ENCODE measurements at places on chromosomes 7 and 10.

DNA sequence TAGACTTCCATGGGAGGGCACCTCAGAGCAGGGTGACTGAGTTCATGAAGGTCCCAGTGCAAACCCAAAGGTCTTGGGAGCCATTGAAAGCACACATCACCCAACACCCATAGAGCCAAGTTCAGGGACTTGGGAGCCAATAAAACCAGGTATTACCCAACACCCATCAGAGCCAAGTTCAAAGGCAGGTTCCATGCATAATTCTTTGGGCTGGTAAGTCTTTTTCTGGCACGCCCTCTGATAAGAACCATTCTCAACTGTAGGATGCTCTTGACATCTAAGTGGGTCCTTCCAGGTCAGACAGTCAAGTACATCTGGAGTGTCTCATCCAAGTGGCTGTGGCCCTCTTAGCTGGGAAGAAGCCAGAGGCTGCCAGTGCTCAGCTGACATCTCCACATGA lies 63.2 kb downstream of the EBF3 start:
- DNase-seq: no peak

DNA sequence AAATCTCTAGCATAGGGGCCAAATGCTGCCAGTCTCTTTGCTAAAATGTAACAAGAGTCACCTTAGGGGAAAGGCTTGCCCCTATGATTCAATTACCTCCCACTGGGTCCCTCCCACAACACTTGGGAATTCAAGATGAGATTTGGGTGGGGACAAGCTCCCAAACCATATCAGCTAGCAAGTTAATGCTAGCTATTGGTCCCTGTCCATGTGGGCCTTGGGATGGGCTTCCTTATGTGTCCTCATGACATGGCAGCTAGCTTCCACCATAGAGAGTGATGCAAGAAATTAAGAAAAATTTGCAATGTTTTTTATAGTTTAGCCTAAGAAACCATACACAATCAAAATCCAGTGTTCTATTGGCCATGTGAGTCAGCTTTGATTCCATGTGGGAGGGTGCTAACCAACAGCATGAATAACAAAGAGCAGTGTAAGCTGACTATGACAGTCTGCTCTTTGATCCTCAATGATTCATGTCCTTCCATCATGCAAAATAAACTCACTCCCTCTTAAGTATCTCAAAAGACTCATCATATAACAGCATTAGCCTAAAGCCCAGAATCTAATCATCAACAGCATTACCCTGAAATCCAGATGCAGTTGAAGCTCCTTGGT lies 21.7 kb upstream of the ZNF365 start:
- no peak for DNase-seq

DNA sequence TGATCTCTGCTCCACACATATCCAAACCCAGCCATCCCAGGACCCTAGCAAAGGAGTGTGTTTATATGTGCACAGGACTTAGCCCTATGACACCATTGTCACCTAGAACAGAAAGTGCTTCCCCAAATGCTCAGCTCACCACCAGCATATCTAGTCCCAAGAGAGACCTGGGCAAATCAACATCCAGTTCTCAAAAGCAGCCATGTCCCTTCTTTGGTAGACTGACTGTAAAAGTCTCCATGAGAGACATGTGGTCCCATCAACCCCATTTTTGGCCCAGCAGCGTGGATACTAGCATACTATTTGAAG lies 20.9 kb upstream of the ARHGAP22 start:
- DNase-seq: no peak

DNA sequence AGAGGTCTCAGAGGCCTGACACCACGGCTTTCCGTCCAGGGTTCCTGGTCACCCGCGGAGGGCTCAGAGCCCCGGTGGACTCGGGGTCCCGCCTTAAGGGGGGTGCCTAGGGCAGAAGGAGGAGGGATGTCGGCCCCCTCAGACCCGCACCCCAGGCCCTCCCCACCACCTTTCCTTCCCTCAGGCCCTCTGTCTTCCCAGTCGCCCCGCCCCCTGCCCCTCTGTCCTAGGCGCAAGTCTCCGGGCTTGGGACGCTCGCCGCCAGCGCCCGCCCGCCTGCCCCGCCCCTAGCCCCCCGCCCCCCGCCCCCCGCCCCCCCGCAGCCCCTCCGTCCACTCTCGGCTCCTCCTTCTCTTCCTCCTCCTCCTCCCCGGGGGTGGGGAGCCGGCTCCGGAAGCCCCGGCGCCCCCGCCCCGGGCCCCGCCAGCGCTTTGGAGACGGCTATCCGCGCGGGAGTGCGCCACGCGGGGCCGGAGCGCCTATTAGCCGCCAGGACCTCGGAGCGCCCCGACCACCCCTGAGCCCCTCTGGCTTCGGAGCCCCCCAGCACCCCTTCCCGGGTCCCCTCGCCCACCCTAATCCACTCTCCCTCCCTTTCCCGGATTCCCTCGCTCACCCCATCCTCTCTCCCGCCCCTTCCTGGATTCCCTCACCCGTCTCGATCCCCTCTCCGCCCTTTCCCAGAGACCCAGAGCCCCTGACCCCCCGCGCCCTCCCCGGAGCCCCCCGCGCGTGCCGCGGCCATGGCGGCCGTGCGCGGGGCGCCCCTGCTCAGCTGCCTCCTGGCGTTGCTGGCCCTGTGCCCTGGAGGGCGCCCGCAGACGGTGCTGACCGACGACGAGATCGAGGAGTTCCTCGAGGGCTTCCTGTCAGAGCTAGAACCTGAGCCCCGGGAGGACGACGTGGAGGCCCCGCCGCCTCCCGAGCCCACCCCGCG lies at the start of gene AEBP1:
TSS of gene AEBP1 (plus strand) at position 423 of the 937 bp plus-strand sequence. CDS start at position 744, 321 bp downstream.
- no peak for DNase-seq

DNA sequence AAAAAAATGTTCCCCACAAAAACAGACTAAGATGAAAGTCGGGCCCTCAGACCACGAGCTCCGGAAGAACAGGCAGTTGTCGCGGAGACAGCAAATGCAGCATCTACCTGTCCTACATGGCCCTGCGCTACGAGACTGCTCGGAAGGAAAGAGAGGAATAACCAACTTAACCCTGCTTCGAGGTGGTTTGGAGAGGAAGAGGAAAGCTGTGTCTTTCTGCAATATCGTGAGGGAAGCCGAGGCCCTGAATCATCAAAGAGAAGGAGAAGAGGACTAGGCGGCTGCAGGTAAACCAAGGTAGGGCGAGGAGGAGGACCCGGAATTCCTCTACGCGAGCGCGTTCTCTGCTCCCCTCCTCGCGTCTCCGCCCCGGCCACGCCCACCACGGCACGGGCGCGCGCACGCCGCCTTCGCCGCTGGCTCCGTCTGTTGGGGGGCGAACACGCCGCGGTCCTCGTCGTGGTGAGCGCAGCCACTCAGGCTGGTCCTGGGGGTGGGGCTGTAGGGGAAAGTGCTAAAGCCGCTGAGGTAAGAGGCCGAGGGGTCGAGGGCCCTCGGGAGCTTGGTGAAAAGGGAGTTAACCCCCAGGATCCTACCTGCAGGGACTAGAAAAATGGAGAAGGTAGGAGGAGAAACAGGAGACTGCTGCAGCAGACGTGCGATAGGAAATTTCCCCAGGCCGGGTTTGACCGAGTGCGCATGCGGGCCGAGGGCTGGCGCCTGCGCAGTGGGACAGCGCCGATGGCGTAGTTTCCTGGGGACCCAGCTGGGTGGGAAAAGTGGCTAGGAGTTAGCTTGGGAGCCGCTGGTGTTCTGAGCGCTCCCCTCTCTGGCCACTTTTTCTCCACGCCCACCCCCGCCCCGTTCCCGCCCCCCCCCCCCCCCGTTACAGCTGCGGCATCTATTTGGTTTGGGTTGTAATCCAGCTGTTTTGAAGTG lies at the start of the genes ANAPC16 and ASCC1:
TSS of gene ANAPC16 (plus strand) at position 402 of the 939 bp plus-strand sequence. CDS start 7,903 bp downstream, outside the sequence.
TSS of gene ASCC1 (minus strand) at position 666 of the 939 bp plus-strand sequence. CDS start 2,978 bp downstream, outside the sequence.
- DNase-seq: peak; percentile 97

GRCh38 chr7:106456329-106456728 lies 171.5 kb upstream of the NAMPT start:
- no peak for DNase-seq
